ENCODE measurements at places on chromosomes 12 and 14. TPM values are rescaled to one million over a fixed set of nuclear protein-coding genes. Genes with fewer than 3 reads are reported as not detected.
A peak's percentile ranks its signal among the peaks of the same experiment; 100 is the strongest.

GRCh38 chr12:16634786-16635185, 28.8 kb upstream of the LMO3 start:
- no peak for DNase-seq

GRCh38 chr14:66509874-66510273, 1.9 kb downstream of the GPHN start:
- no peak for DNase-seq

DNA sequence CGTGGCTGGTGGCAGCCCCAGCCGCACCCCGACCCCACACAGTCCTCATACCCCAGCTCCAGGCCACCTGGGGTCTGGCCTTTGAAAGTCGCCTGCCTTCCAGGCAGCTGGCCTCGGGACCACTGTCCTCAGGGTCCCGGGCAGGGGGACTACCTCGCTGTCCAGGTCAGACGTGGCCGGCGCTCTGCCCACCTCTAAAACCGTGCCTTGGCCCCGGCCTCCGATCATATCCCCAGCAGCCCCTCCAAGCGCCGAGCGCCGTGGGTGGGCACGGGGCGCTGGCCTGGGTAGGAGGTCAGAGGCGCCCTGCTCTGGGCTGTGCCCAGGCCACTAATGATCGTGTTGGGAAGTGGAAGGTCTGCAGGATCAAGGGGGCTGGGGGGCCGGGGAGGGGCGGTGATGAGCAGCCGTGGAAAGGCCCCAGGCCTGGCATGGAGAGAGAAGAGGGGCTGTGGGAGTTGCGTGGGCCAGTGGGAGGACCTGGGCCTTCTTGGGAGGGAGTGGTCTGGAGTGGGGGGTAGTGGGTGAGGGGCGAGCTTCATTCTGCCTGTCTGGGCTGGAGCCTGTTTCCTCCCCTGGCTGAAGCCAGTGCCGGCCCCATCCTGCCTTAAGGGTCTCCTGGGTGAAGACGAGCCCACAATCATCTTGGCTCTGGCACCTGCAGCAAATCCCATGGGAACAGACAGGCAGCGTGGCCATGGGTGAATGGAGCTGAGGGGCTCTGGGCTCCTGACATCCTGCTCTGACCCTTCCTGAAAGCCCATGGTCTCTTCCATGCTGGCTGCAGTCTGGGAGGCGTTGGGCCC, 4.9 kb downstream of the TMEM121 start:
- no peak for DNase-seq

DNA sequence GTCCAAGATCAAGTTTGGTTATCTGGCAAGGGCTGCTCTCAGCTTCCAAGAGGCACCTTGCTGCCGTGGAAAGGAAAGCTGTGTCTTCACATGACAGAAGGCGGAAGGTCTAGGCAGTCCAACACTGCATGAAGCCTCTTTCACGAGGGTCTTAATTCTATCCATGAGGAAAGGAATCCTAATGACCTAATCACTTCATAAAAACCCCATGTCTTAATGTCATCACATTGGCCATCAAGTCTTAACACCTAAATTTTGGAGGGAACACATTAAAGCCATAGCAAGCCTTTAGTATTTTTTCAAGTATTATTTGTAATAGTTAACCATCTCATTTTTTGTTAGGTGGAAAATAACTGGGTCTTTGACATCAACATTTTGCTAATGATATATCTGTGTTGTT, 858.3 kb downstream of the FLRT2 start:
- no peak for DNase-seq

- no peak for DNase-seq
Measured at GRCh38 chr14:75264036-75264435, 14.6 kb upstream of the FOS start.

- DNase-seq, result no peak
Measured at GRCh38 chr12:44000309-44000952, 164.6 kb downstream of the TMEM117 start.

GRCh38 chr12:122834921-122835749, at the start of gene HIP1R:
TSS of gene HIP1R (plus strand) at chr12:122835457. CDS start at chr12:122835551, 94 bp downstream.
- no peak for DNase-seq

DNA sequence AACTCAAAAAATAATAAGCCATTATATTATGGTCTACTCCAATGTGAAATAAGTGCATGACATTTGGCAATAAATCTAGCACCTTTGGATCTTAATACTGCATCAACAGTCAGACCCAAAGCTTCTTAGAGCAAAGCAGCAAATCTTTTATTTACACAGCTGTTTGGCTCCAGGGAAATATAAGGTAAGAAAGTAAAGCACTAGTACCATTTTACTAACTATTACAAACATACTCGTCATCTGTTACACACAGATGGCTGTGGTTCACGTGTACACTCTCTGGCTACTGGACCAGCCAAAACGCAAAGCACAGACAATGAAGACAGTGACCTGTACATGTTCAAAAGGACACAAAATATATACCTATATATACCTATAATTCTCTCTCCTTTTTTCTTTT, 2.8 kb downstream of the FGD6 start:
- DNase-seq, result no peak

DNA sequence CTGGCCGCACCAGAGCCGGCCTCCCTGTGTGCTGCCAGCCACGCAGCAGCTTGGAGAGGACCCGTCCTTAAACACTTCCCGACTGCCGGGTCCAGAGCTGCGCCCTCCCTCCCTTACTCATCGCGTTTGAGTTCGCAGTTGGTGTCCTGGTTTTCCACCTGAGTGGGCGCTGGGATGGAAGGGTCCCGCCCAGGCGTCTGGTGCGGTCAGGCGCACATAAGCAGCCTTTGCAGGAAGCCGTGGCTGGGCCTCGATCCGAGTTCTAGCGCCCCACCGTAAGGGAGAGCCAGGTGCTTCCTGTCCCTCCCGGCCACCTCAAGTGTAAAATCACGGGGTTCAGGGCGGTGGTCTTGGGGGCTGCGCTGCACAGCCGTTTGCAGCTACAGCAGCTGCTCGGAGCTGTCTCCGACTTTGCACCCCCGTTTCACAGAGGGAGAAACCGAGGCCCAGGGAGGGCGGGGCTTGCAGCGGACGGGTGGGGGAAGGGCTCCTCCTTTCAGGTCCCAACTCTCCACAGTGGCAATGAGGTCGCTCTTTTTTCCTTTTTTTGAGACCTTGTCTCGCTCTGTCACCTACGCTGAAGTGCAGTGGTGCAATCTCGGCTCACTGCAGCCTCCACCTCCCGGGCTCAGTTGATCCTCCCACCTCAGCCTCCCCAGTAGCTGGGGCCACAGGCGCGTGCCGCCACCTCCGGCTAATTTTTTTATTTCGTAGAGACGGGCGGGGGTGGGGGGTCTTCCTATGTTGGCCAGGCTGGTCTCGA, 51.3 kb downstream of the LRCOL1 start:
- no peak for DNase-seq

DNA sequence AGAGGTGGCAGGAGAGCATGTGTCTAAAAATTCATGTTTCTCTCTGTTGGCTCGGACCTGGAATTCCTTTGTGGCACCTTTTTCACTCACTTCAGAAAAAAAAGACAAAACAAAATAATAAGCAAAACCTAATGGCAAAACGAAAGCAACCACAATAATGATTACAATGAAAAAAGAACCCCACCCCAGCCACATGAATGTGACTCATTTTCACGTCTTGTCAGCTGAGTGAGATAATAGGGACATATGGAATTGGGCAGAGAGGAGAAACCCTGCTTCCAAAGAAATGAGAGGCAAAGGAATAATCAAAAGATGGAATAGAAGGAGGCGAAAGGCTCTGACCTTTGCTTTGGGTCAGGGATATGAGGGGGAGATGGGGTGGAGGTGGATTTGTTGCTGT, 143.4 kb downstream of the SLC8A3 start:
- DNase-seq, result no peak

DNA sequence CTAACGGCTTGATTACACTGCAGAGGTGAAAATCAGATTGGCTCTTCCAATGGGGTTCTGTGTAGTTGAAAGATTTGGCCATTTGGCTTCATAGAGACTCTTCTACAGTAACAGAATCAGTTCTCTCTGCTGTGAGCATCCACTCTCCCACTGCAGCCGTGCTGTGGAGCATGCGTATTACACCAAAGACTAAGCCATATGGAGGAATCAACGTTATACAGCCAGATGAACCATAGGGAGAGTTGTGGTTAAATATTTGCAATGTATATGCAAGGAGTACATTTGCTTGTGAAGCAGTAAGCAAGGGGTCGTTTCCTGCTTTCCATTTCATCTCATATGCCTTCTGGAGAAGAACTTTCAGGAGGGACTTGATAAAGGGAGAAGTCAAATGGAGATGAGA, 331.1 kb upstream of the FKBP4 start:
- DNase-seq, result no peak

DNA sequence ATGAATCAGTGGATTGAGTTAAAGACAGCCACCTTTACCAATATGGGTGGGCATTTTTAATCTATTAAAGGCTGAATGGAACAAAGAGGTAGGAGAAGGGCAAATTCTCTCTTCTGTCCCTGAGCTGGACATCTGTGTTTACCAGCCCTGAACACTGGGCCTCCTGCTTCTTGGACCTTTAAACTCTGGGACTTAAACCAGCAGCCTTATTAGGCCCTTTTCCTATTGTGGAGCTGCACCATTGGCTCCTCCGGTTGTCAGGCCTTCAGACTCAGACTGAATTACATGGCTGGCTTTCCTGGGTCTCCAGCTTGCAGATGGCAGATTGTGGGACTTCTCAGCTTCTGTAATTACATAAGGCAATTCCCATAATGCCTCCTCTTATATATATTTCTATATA, 6.4 kb downstream of the SERPINA6 start:
- DNase-seq, result no peak

- DNase-seq, result no peak
Measured at GRCh38 chr12:114729731-114730130, 45.8 kb upstream of the TBX3 start.

GRCh38 chr12:126960709-126961108, 1306.3 kb upstream of the TMEM132C start:
- DNase-seq, result no peak

GRCh38 chr14:31879661-31880348, 197.3 kb upstream of the ARHGAP5 start:
- no peak for DNase-seq

- DNase-seq, result peak; percentile 67
Measured at GRCh38 chr14:100824091-100824551, 1.8 kb upstream of the MEG3 start.

The FBLN5 gene
- 38.1 TPM for total RNA-seq

The TMPRSS12 gene
- total RNA-seq, result not detected

The MANSC1 gene
- 11.3 TPM for total RNA-seq

The LPCAT3 gene
- 19.9 TPM for total RNA-seq

The SSPN gene
- 98.9 TPM for total RNA-seq

The PRB2 gene
- total RNA-seq, result not detected

The PSMB11 gene
- total RNA-seq, result not detected

Measured in heart left ventricle (tissue), 16 donors.